ENCODE measurements at places on chromosomes 11 and 22.

- no peak for DNase-seq
Measured at GRCh38 chr22:30422481-30423300, 2.9 kb upstream of the MTFP1 start.

DNA sequence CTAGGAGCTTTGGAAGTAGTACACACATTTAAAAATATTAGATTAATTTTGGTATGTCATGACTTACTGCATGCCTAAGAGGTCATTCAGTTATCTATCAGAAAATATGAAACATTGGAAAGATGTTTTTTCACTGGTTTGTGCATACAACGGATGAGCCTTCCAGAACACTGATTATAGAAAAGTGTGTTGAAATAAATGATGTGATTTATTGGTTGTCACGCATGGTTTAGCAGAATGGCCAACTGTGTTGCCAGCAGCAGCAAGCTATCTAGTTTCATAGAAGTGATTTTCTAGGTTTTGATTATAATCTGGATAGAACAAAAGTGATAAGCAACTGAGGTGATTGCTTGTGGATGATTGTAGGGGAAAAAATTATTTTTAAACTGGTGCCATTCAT lies 53.6 kb downstream of the DDX10 start:
- DNase-seq, result no peak

DNA sequence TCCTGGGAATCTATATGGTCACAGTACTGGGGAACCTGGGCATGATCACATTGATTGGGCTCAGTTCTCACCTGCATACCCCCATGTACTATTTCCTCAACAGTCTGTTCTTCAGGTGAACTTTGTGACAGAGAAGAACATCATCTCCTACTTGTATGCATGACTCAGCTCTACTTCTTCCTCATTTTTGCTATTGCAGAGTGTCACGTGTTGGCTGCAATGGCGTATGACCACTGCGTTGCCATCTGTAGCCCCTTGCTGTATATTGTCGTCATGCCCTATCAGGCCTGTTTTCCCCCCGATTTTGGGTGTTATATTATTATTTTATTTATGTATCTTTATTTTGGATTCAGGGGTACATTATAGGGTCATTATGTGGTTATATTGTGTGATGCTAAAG lies 2.4 kb upstream of the OR8G1 start:
- no peak for DNase-seq

- no peak for DNase-seq
Measured at GRCh38 chr11:47723041-47723440, 7.9 kb upstream of the AGBL2 start.

DNA sequence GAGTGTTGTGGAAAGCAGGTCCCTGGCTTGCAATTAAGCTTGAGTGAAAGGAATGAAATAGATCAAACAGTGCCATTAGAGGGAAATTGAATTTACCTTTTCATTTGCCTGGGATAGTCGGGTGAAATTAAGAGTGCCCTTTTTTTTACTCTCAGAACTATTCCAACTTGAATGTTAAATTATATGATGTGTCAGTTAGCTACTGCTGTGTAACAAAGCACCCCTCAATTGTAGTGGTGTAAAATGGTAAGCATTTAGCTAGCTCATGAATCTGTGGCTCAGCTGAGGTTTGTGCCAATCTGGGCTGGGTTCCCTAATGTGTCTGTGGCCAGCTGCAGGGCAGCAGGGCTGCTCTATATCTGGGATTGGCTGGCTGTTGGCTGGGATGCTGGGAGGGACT lies 571.4 kb downstream of the MN1 start:
- DNase-seq, result no peak

GRCh38 chr11:96314326-96315020 lies 28.5 kb downstream of the MAML2 start:
- no peak for DNase-seq

DNA sequence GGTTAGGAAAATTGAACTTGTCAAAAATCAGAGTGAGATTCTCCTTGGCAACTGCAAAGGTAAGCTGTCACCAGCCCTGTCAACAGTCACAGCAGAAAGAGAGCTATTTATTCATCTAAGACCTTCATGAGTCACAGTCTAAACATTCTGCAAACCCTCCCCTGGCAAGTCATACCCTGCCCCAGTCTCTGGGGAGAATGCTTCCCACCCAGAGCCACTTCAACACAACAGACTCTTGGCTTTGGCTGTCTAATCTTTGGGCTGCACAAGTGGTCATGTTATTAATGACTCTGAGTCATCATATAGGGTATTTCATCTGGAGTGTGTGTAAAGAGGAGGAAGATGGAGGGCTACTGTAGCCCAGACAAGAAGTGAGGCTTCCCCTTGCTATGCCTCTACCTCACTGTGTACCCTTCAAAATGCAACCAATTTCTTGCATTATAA lies 153.4 kb downstream of the CCDC34 start:
- no peak for DNase-seq

DNA sequence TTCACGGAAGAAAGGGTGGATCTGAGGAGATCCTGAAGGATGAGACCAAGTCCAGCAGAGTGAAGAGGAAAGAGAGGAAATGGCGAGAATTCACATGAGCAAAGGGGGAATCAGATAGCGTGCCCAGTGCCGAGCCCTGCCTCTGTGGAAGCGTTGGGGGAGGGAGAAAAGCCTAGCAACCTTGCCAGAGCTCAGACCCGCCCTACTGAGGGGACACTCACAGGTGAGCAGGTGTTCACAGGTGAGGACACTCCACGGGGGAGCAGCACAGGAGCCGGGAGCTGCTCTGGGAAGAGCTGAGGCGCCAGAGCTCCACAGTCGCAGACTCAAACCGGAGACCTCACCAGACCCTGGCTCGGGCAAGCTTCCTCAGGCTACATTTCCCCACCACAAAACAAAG lies 56.2 kb downstream of the MICAL3 start:
- no peak for DNase-seq

DNA sequence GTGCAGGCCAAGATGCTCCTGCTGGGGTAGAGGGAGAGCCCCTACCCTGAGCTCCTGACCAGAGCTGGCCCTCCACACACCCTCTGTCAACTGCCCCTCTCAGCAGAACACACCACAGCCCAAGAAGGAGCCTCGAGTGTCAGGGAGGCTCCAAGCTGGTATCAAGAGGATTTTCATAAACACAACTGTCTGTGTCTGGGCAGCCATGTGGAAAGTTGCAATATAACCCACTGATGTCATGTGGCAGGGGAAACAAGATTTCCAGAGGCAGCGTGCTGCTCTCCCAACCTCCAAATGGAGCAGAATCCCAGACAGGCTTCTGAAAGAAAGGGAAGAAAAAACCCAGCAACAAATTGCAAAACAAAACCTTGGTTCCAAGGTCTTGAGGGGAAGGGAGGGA lies 569.9 kb downstream of the BUD13 start:
- no peak for DNase-seq

DNA sequence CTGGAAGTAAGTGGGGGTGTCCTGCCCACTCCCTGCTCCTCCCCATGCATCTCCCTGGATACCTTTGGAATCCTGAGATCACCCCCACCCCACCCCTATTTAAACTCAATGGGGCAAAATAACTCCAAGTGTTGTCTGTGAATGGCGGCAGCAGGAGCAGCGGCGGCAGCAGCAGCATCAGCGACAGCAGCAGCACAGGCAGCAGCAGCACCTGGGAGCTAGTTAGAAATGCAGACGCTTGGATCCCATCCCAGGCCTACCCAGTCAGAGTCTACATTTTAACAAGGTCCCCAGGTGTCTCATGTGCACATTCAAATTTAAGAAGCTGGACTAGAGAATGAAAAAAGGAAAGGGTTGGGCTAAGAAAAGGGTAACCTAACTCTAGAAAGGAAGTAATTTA lies 82.6 kb downstream of the SEZ6L start:
- DNase-seq, result no peak

- no peak for DNase-seq
Measured at GRCh38 chr22:27734066-27734465, 67.5 kb downstream of the MN1 start.

- no peak for DNase-seq
Measured at GRCh38 chr22:38882972-38883622, 11.1 kb upstream of the CBX6 start.

GRCh38 chr11:13208921-13209320 lies 68.7 kb upstream of the BMAL1 start:
- no peak for DNase-seq
